Stimulated activated CD8-positive, alpha-beta memory T cell treated with anti-CD3 and anti-CD28 coated beads, Interleukin-4, amount 100 ng/mL, for 1 hour (primary cell): ENCODE measurements at places on chromosomes 1 and 21.

GRCh38 chr1:41469706-41470105 is 14.8 kb downstream of the EDN2 start:
- no peak for DNase-seq

DNA sequence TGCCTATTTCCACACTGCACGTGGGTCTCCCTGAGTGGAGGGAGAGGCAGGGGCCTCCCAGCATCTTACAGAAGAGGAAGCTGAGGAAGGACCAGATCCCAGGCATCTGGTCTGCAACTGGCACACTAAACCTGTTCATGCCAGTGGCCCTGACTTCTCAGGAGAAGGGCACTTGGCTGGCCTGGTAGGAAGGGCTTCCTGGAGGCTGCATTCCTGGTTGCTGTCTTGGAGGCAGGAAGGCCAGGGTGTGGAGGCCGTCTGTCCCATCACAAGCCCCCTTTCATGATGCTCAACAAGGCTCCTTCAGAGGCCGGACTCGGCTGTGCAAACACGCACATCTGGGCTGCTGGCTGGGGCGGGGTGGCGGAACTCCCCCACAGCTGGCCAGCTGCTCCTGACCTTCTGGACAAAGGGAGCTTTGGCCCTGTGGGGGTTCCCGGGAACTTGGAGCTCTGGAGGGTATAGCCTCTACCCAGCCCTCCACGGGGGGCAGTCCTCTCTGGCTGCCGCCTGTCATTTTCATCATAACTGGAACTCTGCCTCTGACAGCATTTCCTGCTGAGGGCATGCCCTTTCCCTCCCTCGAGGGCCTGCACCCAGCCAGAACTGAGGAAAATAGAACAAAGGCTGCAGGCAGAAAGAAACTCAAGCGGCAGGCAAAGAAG is 39.2 kb upstream of the POU3F1 start:
- DNase-seq, result no peak

DNA sequence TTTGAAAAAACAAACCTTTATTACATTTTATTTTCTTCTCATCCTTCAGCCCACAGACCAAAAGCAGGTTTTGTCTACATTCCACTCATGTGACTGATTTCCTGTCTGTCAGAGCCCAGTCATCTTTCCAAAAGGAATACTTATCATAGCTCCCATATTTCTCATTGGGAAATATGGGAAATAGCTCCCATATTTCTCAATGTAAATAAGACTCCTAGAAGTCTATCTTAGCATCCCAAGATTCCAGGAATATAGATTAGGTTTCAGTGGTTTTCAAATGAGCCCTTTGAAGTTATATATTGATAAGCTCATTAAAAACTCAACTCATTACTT is 19.1 kb upstream of the NRDC start:
- DNase-seq, result no peak

- no peak for DNase-seq
These were observed 22.8 kb upstream of the POFUT2 start for GRCh38 chr21:45310459-45310858.

GRCh38 chr1:47194311-47194710 is 4.5 kb upstream of the PDZK1IP1 start:
- no peak for DNase-seq

- no peak for DNase-seq
These were observed 56.0 kb upstream of the PRELP start for GRCh38 chr1:203419558-203419957.

- DNase-seq, result no peak
These were observed 796.3 kb downstream of the BRINP3 start for GRCh38 chr1:189681252-189681919.

DNA sequence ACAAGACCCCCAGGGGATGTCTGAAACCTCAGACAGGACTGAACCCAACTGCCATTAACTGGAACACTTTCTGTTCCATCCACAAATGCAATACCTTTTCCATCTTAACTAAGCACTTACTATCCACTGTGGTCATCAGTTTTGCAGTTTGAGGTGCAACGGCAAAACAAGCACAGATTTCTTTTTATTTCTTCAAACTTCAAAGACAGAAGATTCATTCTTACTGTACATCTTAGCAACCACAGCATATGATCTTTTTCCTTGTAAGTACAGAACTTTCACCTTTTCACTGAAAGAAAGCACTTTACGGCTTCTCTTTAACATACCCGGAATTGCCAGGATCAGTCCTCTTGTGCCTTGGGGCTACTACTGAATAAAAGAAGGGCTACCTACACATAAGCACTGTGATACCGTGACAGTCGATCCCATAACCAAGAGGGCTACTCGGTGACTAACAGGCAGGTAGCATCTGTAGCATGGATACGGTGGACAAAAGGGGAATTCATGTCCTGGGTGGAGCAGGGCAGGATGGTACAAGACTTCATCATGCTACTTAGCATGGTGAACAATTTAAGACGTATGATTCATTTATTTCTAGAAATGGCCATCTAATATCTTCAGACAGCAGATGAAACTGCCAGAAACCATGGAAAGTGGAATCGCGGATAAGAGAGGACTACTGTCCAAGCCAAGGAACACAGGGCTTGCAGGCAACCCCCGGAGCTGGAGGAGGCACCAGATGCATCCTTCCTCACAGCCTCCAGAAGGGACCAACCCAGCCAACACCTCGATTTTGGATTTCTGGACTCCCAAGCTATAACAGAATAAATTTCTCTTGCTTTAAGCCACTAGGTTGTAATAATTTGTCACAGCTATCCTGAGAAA is 18.4 kb downstream of the ERG start:
- no peak for DNase-seq

DNA sequence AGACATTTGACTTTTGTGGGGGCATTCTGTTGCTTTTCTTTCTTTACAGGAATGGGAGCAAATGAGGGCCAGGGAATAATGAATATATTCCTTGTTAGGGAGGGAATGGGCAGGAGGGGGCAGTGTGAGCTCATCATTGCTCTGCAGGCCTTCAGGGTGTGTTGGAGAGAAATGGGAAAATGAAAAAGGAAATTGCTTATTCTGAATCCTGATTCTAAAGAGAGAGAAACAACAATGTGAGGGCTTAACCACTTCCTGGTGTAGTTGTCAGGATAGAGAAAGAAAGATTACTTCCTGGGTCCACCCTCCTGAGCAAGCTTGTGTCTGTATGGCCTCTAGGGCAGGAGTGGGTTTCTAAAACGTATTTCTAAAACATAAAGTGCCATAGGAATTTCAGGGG is 28.3 kb downstream of the VANGL2 start:
- DNase-seq, result no peak

- no peak for DNase-seq
These were observed 50.7 kb downstream of the KMO start for GRCh38 chr1:241582921-241583321.

DNA sequence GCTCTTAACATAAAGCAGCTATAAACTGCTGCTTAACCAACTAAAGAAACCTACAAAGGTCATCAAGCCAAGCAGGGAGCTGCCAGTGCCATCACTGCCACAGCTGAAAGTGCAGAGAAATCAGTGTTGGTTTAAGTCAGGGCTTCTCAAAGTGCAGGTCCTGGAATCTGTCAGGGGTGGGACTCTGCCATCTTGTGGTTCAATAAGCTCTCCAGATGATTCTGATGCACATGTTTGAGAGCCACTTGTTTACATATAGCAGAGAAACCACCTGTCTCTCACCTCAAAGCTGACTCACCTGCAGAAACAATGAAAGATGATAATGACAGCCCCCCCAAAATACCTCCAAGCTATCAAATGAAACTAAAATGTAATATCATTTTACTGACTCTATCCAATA is 49.3 kb downstream of the SH3GLB1 start:
- no peak for DNase-seq

DNA sequence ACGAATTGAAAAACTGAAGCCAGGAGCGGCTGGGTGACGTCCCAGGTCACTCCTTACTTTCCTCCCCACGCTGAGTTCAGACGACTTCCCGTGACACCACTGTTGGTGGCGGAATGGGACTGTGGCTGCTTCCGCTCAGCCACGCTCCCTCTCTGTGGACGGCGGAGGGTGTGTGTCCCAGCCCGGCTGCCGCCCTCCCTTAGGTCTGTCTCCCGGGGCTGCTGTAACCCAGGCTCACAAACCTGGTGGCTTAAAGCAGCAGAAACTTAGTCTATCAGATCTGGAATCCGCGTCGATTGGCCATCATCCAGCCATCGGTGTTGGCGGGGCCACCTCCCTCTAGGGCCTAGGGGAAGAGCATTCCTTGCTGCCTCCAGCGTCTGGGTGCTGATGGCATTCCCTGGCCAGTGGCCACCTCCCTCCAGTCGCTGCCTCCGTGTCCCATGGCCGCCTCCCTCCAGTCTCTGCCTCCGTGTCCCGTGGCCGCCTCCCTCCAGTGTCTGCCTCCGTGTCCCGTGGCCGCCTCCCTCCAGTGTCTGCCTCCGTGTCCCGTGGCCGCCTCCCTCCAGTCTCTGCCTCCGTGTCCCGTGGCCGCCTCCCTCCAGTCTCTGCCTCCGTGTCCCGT is 17.5 kb downstream of the TRPM2 start:
- DNase-seq, result no peak

GRCh38 chr21:44090325-44090724 is 16.9 kb upstream of the PWP2 start:
- no peak for DNase-seq

- DNase-seq, result no peak
These were observed 33.0 kb downstream of the ETS2 start for GRCh38 chr21:38838598-38839327.

DNA sequence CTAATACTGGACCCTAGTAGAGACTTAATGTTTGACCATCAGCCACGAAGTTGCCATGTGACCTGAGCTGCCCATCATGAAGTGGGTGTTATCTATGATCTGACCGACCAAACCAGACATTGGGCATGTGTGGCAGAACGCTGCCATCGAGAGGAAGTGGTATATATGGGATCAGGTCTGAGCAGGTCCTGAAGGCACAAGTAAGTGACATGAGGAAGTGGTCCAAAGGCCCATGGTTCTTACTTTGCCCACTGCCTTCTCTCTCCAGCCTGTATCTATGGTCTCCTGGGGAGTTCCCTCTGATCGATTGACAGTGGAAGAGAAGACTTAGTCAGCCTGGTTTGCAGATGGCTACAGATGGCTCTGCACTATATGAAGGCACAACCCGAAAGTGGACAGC is 7.9 kb downstream of the SPSB1 start:
- no peak for DNase-seq

DNA sequence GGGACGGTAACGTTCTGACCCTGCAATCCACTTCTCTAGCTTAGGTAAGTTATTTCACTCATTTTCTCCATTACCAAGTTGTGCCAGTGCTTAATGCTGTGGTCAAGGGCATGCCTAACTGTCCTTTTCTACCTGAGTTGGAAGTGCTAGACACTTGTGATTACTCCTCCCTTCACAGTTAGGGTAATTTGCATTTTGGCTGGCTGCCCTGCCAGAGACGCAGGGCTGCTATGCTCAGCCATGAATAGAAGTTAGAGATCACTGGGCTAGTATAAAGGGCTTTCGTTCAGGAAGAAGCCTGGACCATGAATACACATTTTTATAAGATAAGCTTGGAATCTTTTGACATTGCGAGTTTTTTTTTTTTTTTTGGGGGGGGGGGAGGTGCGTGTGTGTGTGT is 633.2 kb upstream of the NEGR1 start:
- DNase-seq, result no peak

- DNase-seq, result no peak
These were observed 275.0 kb downstream of the HMCN1 start for GRCh38 chr1:186009039-186009737.

GRCh38 chr1:3367376-3367775 is 87.1 kb upstream of the ARHGEF16 start:
- DNase-seq, result no peak

- no peak for DNase-seq
These were observed at the start of gene GLMP for GRCh38 chr1:156295391-156295947. Gene GLMP (minus strand): TSS chr1:156295679. CDS start chr1:156295645, 34 bp downstream.

GRCh38 chr21:33817138-33817537 is 98.5 kb downstream of the ATP5PO start:
- DNase-seq, result no peak

DNA sequence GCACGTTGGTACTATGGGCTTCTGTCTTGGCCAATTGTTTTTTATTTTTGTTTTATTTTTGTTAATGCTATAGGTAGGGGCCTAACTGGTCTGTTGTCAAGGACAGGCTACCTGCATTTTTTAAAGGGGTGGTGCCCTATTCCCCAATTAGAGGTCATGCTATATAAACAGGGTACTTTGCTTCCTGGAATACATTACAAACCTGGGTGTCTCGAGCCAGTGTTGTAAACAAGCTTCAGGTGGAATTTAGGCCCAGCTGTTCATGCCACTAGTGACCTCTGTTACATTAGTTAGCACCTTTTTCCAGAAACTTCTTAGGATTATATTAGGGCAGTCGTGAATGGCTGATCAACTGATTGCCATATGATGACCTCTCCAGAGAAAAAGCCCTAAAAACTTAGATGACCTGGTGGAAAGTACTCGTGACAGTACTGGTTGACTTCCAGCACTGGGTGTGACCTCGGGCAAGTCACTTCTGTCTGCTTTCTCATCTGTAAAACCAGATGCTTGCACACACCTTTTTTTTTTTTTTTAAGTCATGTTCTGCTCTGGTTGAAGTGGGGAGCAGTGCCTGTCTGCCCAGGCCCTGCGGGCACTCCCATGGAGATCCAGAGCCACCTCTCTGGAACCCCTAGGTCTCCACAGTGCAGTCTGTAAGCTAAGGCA is 46.5 kb downstream of the ELK4 start:
- DNase-seq, result no peak

- DNase-seq, result no peak
These were observed 190.5 kb downstream of the ZP4 start for GRCh38 chr1:237700181-237700580.

DNA sequence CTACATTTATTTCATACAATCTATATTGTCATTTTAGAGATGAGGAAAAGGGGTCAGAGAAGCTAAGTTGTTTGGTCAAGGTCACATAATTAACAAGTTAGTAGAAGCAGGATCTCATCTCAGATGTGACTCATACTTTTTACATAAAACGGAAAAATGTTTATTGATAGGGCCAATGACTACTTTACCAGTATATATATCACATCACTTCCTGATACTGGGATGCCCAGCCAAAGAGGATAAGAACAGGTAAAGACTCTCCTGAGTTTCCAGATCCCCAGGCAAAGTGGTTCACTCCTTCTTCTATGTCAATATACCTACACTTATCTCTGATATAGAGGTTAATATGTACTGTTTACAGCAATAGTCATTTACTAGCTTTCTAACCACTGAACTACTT is 21.0 kb downstream of the YIPF1 start:
- no peak for DNase-seq
